ENCODE measurements at places on chromosomes 6 and 20. TPM values are rescaled to one million over a fixed set of nuclear protein-coding genes. Genes with fewer than 3 reads are reported as not detected.

The AVP gene
- polyA plus RNA-seq: not detected

The SEL1L2 gene
- not detected for polyA plus RNA-seq

The BANF2 gene
- polyA plus RNA-seq: not detected

The BMP6 gene
- polyA plus RNA-seq: 4.2 TPM

The SPAG4 gene
- polyA plus RNA-seq: 1.1 TPM

The NELFE gene
- 64.6 TPM for polyA plus RNA-seq

The ADGRF4 gene
- polyA plus RNA-seq: 9.4 TPM

The GATA5 gene
- not detected for polyA plus RNA-seq

The BTBD3 gene
- polyA plus RNA-seq: 19.0 TPM

The PTPRK gene
- 14.7 TPM for polyA plus RNA-seq

The GSTA1 gene
- not detected for polyA plus RNA-seq

The CABLES2 gene
- 4.7 TPM for polyA plus RNA-seq

The EYA2 gene
- 0.03 TPM for polyA plus RNA-seq

The C20orf202 gene
- not detected for polyA plus RNA-seq

The TGM2 gene
- polyA plus RNA-seq: 98.1 TPM

The HLA-DPB1 gene
- polyA plus RNA-seq: 10.7 TPM

The ECT2L gene
- polyA plus RNA-seq: not detected

The APOBEC2 gene
- polyA plus RNA-seq: not detected

The CLVS2 gene
- polyA plus RNA-seq: not detected

The CDH26 gene
- polyA plus RNA-seq: 0.46 TPM

The DEFB132 gene
- not detected for polyA plus RNA-seq

The PRPH2 gene
- polyA plus RNA-seq: not detected

The LRRC73 gene
- polyA plus RNA-seq: 0.75 TPM

The FAM162B gene
- not detected for polyA plus RNA-seq

The NKX2-2 gene
- not detected for polyA plus RNA-seq

The CGAS gene
- 0.84 TPM for polyA plus RNA-seq

The OR12D3 gene
- polyA plus RNA-seq: not detected

The DPPA5 gene
- not detected for polyA plus RNA-seq

The SLC35D3 gene
- polyA plus RNA-seq: not detected

The L3MBTL3 gene
- polyA plus RNA-seq: 5.6 TPM

The TNXB gene
- 0.16 TPM for polyA plus RNA-seq

The EIF2S2 gene
- polyA plus RNA-seq: 83.7 TPM

The MOG gene
- not detected for polyA plus RNA-seq

The CCN5 gene
- not detected for polyA plus RNA-seq

The BPIFB1 gene
- not detected for polyA plus RNA-seq

The TCF21 gene
- polyA plus RNA-seq: not detected

The PRND gene
- not detected for polyA plus RNA-seq

The LPA gene
- polyA plus RNA-seq: not detected

The DACT2 gene
- polyA plus RNA-seq: not detected

The ATAT1 gene
- 3.6 TPM for polyA plus RNA-seq

The TINAG gene
- not detected for polyA plus RNA-seq

The EPB41L1 gene
- 8.9 TPM for polyA plus RNA-seq

The ADNP gene
- 20.4 TPM for polyA plus RNA-seq

The DNAAF9 gene
- 7.0 TPM for polyA plus RNA-seq

The CCHCR1 gene
- 15.0 TPM for polyA plus RNA-seq

The ZNF391 gene
- 1.8 TPM for polyA plus RNA-seq

The MSH5 gene
- 12.3 TPM for polyA plus RNA-seq

The ANKRD66 gene
- polyA plus RNA-seq: not detected
